ENCODE measurements at places on chromosomes 5 and 9.

GRCh38 chr9:126957687-126958053 is 43.1 kb downstream of the RALGPS1 start:
- peak; percentile 57 for DNase-seq

DNA sequence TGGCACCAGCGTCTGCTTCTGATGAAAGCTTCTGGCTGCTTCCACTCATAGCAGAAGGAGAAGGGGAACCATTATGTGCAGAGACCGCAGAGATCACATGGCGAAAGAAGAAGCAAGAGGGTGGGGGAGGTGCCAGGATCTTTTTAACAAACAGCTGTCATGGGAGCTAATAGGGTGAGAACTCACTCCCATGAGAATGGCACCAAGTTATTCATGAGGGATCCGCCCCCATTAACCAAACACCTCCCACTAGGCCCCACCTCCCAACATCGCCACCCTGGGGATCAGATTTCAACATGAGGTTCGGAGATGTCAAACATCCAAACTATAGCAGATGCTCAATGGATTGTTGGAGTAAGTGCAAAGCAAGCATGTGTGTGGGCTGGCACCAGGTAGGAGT is 125.8 kb upstream of the SLIT3 start:
- DNase-seq: no peak

DNA sequence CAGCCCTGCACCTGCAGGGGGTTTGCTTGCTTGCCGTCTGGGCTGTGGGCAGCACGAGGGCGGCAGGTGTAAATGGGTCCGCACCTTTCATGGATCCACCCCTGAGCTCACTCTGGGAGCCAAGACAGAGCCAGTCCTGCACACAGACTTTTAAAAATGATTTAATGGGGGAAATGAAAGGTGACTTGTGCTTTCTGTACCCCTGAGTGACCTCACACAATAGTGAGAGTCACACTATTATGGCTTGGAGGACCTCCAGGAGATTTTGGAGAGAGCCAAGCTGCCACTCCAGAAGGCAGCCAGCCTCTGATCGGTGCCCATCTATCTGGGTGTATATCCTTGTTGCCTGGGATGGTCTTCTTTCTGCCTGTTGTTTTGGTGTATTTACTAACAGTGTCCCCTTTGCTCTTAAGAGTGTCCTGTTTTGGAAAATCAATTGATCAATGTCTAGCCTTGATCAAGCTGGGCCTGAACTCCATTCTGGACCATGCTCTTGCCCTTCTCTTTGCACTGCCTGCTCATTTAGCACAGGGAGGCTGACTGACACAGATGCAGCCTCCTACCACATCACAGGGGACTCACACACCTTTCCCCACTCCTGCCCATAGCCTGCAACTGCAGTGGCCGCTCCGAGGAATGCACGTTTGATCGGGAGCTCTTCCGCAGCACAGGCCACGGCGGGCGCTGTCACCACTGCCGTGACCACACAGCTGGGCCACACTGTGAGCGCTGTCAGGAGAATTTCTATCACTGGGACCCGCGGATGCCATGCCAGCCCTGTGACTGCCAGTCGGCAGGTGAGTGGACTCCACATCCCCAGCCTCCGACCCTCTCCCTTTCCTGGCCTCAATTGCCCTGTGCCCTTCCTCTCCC is 29.5 kb downstream of the LAMC3 start:
- no peak for DNase-seq

DNA sequence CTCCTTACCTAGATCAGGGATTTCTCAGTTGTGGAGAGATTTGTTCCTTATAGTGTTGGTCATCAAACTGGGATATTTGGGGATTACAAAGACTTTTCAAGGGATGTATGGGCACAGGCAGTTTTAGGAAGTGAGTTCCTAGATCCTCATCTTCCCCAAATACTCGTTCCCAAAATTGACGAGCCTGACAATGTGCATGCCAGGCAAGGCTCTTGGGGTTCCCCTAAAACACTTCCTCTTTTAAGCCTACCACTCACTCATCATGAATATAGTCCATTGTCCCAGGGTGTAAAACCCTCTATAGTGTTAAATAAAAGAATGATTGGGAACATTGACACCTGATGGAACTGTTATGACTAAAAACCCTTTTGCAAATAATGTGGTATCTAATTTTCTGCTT is 26.4 kb downstream of the PDCD1LG2 start:
- DNase-seq: no peak

- no peak for DNase-seq
These were observed 38.6 kb upstream of the SMC5 start for GRCh38 chr9:70220216-70220615.

DNA sequence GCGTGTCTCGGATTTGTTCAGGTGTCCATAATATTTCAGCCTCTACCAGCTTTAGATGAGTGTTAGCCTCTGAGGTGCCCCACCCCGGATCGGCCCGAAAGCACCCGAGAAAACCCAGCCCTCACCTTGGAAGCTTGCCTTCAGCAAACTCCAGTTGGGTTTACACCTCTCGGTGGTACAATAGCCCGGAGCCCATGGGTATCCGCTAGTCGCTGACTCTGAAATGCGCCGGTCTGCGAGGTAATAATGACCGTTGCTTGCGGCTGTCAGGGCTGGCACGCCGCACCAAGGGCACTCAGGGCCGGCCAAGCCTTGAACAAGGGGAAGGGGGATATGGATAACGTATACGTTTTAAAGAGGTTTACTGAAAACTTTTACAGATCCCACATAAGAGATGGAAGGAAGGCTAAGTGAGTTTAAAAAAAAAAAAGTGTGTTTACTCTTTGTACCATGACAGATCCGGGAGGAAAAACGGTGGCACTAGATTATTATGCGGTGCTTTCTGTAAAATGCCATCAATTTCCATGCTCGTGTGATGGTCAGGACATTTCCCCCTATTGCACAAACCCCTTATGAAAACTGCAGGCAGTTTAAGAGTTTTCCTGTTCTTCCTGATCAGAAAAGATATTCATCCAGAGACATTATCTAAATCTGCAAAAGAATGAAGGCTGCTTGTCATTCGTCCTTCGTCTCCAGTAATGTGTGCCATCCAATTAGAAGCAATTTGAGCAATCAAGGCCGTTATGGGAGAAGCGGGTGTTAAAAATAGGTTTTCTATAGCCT is 124.2 kb downstream of the TMEM161B start:
- DNase-seq: no peak
